ENCODE measurements at places on chromosomes 4 and X.

- DNase-seq: no peak
These were observed 80.8 kb upstream of the MAB21L2 start for GRCh38 chr4:150501009-150501727.

DNA sequence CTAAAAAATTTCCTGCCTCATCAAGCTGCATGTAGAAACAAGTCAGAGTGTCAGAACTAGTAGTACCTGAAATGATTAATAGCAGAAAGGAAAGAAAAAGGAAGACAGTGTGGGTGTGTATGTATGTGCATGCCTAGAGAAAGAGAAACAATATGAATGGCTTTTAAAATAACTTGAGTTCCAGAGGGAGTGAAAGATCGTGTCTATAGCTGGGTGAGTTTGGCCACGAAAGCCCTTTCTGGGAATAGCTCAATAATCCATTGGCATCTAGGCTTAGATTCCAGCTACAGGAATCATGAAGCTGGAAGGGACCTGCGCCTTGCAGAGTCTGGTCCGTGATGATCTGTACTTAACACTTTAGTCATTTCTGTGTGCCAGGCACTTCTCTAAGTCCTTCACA, 195.6 kb downstream of the RAPGEF2 start:
- DNase-seq: no peak

DNA sequence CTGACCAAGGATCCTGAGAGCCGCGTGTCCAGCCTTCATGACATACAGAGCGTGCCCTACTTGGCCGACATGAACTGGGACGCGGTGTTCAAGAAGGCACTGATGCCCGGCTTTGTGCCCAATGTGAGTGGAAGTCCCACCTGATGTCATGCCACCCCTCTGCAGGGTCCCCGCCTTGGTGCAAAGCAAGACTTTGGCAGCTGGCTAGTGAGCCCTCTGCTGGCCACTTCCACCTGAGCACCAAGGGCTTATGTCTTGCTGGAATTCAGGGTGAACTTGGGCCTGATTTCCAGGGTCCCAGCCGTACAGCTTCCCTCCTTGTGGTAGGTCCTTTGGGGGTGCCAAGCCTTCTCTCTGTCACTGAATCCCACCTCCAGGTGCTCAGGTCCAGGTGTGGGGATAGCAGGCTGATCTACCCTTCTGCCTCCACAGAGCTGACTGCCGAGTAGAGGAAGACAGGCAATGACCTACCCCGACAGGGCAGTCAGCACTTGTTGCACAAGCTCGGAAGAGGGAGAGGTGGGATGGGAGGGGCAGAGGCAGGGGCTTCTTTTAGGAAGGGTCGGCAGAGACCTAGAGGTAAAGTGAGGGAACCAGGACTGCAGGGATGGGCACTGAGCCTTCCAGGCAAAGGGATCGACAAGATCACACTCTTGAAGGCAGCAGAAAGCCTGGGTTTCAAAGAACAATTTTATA, 248.1 kb downstream of the EVC2 start:
- peak; percentile 11 for DNase-seq

DNA sequence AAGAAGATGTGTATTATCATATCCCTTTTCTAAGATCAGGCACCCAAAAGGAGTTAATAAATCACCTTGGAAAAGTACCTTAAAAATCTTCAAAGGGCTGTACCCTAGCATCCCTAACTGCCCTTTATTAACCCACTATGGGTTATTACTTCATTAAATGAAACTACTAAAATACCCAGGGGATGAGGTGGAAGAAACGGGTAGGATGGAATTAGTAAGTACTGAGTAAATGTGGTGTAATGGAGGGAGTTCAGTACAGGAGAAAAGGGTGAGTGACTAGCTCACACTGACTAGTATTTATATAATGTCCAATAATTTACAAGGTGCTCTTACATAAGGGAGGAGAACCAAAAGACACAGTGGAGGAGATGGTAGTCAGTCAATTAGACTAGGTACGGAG, 51.0 kb upstream of the RASGEF1B start:
- DNase-seq: no peak

GRCh38 chr4:19151684-19152083, 1100.0 kb upstream of the SLIT2 start:
- no peak for DNase-seq

- DNase-seq: peak; percentile 34
These were observed 528 bp downstream of the FMR1 start for GRCh38 chrX:147912093-147912801.

DNA sequence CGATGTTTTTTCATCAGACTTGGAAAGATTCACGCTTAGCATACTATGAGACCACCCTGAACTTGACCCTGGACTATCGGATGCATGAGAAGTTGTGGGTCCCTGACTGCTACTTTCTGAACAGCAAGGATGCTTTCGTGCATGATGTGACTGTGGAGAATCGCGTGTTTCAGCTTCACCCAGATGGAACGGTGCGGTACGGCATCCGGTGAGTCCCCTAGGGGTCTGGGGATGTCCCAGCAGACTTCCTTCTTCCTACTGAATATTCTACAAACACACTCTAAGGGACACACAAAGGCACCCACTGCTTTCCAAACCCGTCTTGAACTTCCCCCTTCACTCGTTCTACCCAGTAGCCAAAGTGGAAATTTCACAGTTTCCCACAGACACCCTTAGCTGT, 9.3 kb downstream of the GABRQ start:
- no peak for DNase-seq

GRCh38 chr4:54840992-54841768, 183.4 kb downstream of the KIT start:
- DNase-seq: no peak

DNA sequence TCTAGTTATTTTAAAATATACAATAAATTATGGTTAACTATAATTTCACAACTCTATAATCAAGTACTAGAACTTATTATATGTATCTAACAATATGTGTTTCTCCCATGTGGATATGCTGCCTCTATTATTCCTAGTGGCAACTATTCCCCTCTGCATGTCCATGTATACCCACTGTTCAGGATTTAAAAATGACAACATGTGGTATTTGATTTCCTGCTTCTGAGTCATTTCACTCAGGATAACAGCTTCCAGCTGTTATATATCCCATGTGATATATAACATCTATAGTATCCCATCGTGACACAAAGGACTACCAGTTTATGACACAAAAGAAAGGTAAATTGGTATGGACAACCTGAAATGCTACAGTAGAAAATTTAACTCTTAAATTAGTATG, 167.4 kb upstream of the TACR3 start:
- DNase-seq: no peak

- no peak for DNase-seq
These were observed 50.9 kb downstream of the COX18 start for GRCh38 chr4:73018595-73018994.

DNA sequence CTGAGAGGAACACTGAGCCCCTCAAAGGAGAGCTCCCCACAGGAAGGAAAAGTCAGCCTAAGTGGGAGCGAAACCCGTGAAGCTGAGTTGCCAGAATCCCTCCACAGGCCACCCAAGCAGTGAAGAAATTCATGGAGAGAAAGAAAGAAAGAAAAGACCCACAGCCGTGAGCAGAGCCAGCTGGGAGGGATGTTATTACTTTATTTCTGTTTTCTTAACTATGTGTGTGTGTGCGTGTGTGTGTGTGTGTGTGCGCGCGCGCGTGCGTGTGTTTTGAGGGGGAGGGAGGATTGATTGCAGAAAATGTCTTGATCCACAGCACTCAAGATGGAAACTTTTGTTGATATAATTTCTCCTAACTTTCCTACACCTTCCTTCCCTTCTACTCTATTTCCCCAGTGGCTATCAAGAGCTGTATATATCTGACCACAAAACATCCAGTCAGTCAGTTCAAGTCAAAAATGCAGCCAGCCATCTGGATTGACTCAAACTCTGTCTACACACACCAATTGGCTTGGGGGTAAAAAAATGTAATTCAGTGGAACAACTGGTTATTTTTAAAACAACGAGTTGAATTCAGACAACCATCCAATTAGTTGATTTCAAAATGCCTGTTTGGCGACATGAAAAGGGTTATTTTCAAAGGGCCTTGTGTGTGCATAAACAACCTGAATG, 13.8 kb upstream of the GPC3 start:
- DNase-seq: no peak

- DNase-seq: no peak
These were observed 228.9 kb upstream of the ETNPPL start for GRCh38 chr4:108991551-108992328.

DNA sequence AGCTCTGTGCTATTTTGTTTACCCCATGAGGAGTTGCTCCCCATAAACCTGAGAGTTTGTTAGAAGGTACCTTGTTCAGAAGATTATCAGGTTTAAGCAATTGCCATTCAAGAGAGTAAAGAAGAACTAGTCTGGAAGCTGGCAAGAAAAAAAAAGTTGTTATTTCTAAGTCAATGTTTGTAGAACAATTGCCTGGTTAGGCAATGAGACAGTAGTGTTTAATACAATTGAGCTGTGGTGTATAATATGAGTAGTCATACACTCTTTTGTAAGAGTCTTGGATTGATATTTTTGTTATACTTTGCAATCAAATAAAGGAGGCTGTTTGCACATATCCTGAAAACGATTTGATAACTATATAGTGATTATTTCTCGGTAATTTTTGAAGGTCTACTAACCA, 44.7 kb downstream of the GALNT7 start:
- DNase-seq: no peak

DNA sequence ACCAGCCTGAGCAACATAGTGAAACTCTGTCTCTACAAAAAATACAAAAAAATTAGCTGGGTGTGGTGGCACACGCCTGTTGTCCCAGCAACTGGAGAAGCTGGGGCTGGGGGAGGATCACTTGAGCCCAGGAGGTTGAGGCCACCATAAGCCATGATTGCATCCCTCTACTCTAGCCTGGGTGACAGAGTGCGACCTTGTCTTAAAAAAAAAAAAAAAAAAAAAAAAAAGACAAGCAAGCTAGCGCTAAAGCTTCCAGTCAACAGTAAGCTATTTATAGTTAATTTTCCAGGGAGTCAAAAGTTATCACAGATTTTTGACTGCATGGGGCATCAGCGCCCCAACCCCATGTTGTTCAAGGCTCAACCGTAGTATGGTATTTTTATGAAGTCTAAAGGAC, 273.4 kb downstream of the RAPGEF2 start:
- no peak for DNase-seq

- DNase-seq: no peak
These were observed 12.8 kb downstream of the ATXN3L start for GRCh38 chrX:13307041-13307440.

GRCh38 chr4:16365036-16365569, 138.8 kb upstream of the TAPT1 start:
- no peak for DNase-seq

DNA sequence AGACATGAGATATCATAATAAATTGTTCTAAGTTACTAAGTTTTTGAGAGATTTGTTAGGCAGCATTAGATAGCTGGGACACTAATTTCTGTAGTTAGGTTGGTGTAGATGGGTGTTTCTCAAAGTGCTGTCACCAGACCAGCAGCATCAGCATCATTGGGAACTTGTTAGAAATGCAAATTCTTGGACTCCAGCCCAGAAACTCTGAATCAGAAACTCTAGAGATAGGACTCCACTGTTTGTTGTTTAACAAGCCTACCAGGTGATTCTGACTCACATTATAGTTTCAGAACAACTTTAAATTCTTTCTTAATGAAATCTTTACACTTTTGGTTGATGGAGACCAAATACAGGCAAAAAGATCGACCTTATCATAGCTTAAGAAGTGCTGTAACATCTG, 173.7 kb downstream of the PABPC4L start:
- peak; percentile 13 for DNase-seq

DNA sequence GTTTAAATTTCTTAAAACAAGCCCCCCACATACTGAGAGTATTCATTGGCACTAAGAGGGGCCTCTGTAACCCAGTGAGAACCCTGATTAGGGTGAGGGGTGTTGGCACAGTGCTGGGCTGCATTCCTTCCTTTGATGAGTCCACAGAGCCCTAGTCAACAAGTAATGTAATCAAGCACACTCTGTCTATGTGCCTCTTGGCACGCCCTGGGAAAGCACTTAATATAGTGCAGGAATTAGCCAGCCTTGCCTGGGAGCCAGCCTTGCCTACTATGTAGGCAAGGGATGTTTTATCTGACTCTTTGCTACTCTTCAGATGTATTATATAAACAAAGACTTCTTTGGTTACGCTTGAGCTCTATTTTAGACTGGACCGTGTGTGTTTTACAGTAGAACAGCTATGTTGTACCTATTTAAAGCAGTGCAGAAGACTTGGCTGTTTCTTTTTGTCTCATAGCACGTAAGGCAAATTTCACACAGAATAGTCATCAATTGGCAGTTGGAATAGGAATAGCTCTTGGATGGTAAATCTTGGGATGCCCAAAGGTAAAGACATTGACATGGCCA, 64.3 kb downstream of the FRAS1 start:
- DNase-seq: no peak

GRCh38 chrX:14801136-14801535, 71.7 kb downstream of the FANCB start:
- no peak for DNase-seq

DNA sequence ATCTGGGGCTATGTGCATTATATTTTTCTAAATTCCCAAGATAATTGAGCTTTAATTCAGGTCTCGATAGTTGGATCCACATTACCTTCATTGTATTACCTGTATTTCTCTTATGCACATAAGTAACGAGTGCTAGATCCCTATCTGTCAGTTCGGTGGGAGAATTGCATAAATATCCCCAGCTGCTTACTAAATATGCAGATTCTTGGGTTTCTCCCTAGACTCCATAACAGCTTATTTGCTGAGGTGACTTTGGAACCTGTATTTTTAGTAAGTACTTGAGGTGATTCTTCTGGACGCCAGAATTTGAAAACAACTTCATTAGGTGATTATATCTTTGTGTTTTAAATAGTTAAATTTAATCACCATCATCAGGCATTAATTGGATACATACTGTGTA, 15.0 kb downstream of the UGT8 start:
- DNase-seq: no peak

All from NCI-H345 (cell line).